Stimulated activated CD4-positive, alpha-beta T cell treated with anti-CD3 and anti-CD28 coated beads, TNF-alpha, amount 100 ng/mL, for 48 hours (primary cell): ENCODE measurements at places on chromosomes 12 and 14.

- no peak for DNase-seq
Observed at GRCh38 chr14:61343991-61344405, 22.6 kb downstream of the PRKCH start.

DNA sequence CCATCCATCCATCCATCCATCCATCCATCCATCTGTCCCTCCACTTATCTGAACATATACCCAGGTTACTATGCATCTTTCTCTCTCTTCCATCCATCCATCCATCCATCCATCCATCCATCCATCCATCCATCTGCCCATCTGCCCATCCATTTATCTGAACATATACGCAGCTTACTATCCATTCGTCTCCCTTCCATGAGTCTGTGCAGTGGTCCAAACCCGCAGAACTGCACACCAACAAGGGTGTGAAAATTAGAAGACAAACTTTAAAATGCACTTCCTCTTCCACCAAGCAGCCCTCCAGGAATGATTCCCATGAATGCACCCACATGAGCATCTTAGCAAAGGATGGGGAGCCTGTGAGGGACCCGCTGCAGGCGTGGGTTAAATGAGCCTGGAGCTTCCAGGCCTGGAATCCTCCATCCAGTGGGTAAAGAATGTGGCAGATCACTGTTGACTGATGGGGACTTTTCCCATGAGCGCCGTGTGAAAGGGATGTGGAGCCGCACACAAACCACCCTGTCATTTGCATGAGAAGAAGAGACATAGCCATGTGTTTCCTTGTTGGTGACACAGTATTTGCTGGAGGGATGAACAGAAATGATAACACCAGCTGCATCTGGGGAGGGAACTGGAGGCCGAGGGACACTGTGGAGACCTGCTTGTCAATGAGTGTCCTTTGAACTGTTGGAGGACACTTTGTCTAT is 376.6 kb downstream of the ADGRD1 start:
- DNase-seq = no peak

DNA sequence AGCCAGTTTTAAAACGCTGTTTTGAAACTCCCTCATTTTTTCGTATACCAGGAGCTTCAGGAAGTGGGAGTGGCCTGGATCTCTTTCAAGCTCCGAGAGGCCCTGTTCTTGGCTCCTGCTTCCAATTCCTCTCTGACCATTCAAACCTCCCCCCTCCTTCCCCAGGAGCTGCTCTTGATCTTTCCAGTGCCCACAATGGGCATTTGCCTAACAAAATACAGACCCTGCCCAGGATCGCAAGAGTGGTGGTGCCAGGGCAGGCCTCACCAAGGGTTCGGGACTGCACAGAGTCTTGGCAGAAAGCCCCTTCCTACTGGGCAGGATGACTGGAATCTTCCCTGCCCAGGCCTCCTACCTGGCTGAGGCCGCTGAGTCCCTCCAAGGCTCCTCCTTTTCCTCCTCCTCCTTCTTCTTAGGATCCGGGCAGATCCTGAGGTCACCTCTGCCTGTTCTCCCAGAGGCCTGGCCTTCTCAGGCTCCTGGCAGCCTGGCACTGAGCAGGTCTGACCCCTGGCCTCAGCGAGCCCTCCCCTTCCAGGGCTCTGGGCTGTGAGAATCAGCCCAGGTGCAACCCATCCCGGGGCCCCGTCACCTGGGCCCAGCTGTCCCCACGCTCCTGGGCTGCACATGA is 46.9 kb upstream of the NOS1 start:
- no peak for DNase-seq

DNA sequence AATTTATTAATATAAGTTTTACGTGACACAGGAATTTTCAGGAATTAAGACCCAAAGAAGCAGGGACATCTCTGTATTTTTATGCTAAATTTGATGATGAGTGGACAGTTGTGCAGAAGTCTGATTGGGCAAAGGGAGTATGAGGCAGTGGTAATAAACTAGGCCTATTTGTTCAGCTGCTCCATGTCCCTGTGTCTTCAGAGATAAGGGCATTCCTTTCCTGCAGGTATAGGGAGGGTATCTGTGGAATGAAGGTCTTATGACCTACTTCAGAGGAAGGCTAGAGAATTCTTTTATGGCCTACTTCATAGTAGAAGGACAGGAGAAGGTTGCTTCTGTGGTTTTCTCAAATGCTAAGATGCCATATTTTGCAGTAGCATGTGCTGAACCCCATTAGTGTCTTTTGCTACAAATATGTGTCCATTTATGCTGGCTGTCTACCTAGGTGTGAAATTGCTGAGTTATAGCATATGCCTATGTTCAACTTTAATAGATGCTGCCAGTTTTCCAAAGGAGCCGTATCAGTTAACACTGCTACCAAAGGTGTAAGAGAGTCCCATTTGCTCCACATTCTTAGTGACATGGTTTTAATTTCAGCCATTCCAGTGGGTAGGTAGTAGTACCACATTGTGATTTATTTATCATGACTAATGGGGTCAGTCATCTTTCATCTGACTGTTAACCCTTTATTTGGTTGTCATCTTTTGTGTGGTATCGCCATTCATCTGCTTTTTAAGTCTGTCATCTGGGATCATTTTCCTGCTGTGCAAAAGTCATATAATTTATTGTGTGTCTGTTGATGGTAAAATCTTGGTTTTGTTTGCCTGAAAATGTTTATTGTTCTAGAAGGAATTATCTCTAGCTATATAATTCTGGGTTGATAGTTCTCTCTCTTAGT is 410.7 kb upstream of the RGS6 start:
- DNase-seq = no peak

DNA sequence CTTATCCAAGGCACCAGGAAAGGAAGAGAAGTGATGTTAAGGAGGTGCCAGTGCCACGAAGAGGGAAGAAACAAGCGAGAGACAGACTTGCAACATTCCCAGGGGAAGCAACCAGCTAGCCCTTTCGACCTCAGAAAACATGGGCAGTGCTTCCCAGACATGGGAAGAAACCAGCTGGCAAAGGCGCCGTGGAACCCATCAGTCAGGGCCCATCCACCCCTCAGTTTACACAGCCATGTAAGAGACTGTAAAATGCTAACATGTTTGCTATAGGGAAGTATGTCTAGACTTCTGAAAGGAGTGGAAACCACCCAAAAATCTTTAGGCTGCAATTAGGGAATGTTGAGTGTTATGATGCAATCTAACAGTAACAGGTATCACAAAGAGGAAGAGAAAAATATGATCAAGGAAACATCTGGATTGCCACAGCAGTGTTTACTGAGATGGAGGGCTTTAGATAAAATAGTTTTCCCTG is 26.3 kb downstream of the ANAPC5 start:
- no peak for DNase-seq

- DNase-seq = no peak
Observed at GRCh38 chr12:9856151-9856550, 13.0 kb downstream of the CLEC2B start.

- DNase-seq = no peak
Observed at GRCh38 chr12:83664650-83665049, 977.9 kb downstream of the TMTC2 start.

- DNase-seq = no peak
Observed at GRCh38 chr14:72700338-72701236, 193.3 kb downstream of the DPF3 start.

DNA sequence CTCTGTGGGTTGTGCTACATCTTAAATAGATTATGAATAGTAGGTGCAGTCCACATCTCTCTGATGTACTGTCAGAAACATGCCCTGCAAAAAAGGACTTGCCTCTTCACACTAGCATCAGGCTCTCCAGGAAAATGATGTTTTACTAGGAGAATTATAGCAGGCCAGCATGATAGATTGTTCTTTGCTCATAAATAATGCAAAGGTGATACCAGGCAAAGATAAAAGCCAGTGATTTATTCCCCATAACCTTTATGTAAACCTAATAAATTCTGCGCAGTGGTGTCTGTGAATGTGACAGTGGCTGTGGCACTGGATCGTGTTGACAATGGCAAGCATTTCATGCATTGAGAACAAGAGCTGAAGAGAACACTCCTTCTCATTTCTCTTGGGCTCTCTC is 646.5 kb upstream of the SEL1L start:
- DNase-seq = no peak

- DNase-seq = no peak
Observed at GRCh38 chr12:38648813-38649212, 256.6 kb downstream of the CPNE8 start.

DNA sequence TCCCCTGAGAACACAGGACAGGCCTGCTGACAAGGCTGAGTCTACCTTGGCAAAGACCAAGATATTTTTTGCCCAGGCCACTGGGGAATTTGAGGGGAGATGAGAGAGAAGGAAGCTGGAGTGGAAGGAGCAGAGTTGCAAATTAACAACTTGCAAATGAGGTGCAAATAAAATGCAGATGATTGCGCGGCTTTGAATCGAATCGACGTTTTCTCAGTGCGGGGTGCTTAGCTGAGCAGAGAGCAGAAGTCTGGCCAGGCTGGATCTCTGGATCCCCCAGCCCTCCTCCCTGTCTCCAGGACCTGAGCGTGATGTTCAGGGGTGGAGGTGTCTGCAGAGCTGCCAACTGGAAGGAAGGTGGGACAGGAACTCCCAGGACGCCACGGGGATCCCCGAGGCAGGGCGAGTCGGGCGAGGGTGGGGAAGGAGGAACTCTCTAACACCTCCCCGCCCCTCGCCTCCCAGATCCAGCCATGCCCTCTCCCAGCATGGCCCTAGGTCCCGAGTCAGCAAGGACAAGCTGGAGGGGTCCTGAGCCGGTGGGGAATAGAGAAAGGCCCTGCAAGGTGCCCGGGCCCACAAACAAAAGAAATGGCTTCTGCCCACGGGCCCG is 527 bp upstream of the CARMIL3 start:
- DNase-seq = no peak

- DNase-seq = no peak
Observed at GRCh38 chr14:90551733-90552464, 155.1 kb downstream of the CALM1 start.

DNA sequence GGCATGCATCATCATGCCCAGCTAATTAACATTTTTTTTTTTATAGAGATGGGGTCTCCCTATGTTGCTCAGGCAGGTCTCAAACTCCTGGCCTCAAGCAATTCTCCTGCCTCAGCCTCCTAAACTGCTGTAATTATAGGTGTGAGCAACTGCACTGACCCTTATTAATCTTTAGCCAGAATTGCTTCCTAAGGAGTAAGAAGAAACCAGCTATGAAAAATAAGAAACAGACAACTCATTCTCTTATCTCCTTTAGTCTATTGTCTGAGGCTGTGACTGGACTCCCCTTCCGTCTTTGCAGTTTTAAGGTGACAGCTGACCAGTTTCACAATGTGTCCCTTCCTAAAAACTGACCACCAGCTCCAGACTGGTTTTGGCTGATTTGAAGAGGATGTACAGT is 52.4 kb downstream of the EMP1 start:
- DNase-seq = no peak

DNA sequence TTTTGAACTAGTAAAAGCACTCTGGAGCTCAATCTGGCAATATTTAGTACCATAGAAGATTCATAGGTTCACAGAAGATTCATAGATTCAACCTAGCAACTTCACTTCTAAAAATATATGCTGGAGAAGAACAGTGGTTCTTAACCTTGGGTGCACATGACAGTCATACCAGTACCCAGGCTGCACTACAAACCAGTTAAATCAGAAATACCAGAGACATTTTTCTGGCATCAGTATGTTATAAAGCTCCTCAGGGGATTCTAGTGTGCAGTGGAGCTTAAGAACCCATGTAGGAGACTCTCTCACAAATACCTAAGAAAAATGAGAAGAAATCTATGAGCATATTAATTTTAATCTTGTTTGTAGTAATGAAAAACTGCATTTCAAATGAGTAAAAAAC is 46.6 kb downstream of the CNTN1 start:
- DNase-seq = no peak

- no peak for DNase-seq
Observed at GRCh38 chr14:89724628-89724960, 229.9 kb downstream of the EFCAB11 start.

DNA sequence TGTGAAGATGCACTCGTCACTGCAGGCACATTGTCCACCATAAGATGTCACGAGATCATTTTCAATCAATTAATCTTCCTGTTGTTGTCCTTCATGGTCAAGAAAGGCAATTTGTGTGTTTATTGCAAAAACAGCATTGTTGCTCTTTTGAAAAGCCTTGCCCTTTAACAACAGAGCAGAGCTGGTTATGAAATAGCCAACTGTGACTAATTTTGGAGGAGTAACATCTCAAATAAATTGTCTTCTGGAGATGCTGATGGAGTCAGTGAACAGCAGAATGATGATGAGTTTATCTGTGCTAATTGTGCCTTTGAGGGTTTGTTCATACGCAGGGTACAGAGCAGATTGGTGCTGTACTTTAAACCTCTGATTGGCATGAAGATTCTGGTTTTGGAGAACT is 88.3 kb upstream of the E2F7 start:
- no peak for DNase-seq

GRCh38 chr14:73567951-73568885 is 795 bp upstream of the ACOT2 start:
- no peak for DNase-seq

DNA sequence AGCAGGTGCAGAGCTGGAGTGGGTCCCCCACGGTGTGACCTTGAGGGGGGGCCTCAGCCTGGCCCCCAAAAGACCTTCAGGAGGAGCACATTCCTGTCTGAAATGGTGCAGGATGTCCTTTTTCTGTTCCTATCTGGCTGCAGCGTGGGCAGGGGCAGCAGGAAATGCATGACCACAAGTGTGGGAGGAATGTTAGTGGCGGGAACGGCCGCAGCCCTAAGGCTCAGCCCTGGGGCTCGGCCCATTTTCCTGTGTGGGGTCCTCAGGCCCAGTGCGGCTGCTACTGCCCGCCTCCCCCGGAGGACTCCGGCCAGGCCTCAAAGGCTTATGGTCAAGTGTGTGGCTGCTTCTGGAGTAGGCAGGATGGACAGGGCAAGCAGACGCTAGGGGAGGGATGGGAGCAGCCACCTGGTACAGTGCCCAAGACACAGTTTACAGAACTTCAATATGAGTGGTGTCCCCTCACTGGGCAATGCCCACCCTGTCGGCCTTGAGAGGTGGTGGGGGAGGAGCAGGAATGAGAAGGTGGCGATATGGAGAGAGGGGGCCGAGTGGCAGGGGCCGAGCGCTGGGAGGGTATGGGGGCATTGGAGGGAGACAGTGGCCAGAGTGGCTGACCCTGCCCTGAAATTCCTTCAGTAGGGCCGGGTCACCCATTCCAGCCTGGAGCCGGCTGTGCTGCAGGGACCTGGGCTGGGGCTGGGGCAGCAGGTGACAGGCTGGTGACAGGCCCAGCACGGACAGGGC is 137.4 kb downstream of the CALM1 start:
- no peak for DNase-seq

GRCh38 chr12:612293-612692 is 51.0 kb downstream of the NINJ2 start:
- no peak for DNase-seq

GRCh38 chr12:44795970-44796369 is 80.1 kb downstream of the NELL2 start:
- no peak for DNase-seq

GRCh38 chr12:17203497-17203896 is 597.5 kb upstream of the LMO3 start:
- DNase-seq = no peak

GRCh38 chr14:93337884-93338283 is 5.0 kb upstream of the BTBD7 start:
- no peak for DNase-seq

- DNase-seq = peak; percentile 17
Observed at GRCh38 chr14:81400852-81401251, 728 bp upstream of the STON2 start.
